ENCODE measurements at places on chromosomes 13 and 19.
A peak's percentile ranks its signal among the peaks of the same experiment; 100 is the strongest.

DNA sequence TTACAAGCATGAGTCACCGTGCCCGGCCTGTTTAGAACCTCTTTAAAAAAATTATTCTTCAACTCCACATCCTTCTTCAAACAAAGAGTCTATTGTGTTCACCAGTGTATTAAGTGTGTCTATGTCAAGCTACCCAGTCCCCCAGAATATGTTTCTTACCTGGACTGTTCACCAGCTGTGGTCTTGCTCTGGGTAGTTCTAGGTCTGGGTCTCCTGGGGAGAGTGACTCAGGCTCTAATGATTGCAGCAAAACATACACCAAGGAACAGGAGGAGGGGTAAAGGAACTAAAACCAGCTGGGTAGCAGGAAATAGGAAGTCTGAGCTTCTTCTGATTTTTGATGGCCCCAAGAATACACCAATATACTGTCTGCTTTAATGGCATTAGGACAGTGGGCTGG is at the start of gene FPR1:
Gene FPR1 (minus strand): TSS at position 224 of the 400 bp plus-strand sequence. CDS start 4,884 bp downstream, outside the sequence.
- no peak for DNase-seq

- DNase-seq, result no peak
Observed at GRCh38 chr19:52622261-52622660, 15.9 kb downstream of the ZNF83 start.

- no peak for DNase-seq
Observed at GRCh38 chr19:31330761-31331160, 18.5 kb downstream of the TSHZ3 start.

- peak; percentile 34 for DNase-seq
Observed at GRCh38 chr19:10631874-10632273, 6.5 kb downstream of the SLC44A2 start.

GRCh38 chr13:27976362-27977091 is 7.4 kb upstream of the CDX2 start:
- DNase-seq, result no peak

GRCh38 chr13:98326291-98326690 is 149.2 kb upstream of the RNF113B start:
- no peak for DNase-seq
